Tibial artery (tissue), 4 donors: ENCODE measurements at places on chromosomes 13 and 19.
A peak's percentile ranks its signal among the peaks of the same experiment; 100 is the strongest.

DNA sequence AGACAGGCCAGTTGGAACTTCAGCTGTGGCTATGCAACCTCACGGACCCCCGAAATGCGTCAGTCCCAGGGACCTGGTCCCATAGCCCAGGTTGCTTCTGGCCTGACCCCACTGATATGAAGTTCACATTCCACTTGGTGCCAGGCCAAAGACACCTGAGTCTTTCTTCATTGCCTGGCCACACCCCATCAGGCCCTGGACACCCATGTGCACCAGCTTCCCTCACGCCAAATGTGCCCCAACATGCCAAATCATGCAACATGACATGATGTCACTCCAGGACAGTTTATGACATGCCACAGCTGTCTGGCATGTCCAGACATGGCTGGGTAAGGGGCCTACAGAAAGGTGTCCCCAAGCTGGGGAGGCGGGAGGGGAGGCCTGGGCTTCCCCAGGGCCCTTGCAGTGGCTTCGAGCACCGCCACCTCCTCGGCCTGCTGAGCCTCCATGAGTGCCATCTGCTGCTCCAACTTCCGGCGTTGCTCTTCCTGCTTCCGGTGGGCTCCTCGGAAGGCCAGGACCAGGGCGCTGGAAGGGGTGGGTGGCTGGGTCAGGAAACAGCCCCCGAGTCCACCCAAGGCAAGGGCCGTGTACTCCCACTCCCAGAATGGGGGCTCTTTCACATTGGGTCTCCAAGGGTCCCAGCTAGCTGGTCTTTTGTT, 4.3 kb upstream of the NR2F6 start:
- no peak for DNase-seq

- no peak for DNase-seq
Observed at GRCh38 chr13:40777166-40777808, 6.3 kb upstream of the MRPS31 start.

GRCh38 chr13:84867246-84867645, 932.0 kb downstream of the SLITRK6 start:
- no peak for DNase-seq

GRCh38 chr13:91745967-91746366, 347.5 kb downstream of the GPC5 start:
- no peak for DNase-seq

DNA sequence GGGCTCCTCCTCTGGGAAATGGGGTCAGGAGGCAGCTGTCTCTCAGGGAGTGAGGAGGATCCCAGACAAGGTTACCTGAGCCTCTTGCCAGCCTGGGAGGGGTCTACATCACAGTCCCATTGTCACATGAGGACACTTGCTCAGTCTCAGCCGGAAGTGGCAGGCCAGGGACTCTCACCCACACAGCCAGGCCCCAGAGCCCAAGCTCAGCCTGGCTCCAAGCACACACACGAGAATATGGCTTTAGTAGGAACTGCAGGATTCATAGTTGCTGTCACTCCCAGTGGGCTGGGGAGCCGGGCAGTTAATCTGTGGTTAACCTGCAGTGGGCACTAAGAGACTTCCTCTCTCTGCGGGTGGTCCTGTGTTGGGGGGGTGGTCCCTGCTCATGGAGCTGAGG, 15.8 kb upstream of the RELB start:
- no peak for DNase-seq

DNA sequence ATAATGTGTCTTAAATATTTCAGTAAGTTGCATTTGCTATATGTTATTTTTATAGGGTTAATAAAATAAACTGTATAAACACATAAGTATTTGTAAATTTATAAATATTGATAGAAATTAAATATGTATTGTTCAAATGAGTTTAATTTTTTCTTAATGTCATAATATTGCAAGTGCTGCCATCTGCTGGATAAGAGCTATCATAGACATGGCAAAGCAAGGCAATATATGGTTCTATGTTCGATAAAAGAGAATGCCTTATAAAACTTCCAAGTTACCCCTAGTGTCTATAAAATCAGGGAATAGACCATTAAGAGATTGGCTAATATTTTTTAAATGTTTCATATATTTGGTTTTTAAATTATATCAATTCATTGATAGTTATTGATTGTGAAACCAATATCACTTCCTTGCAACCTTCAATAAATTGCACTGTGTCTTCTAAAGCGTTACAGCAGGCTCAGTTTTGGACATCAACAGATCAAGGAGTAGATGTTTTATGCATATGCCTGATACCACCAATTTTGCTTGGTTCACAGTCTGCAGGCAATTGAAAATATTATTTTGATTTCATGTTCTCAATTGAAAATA, 29.0 kb upstream of the SLITRK6 start:
- no peak for DNase-seq

GRCh38 chr19:44816301-44816700, 7.4 kb downstream of the BCAM start:
- no peak for DNase-seq

- DNase-seq: no peak
Observed at GRCh38 chr13:50214514-50214913, 199.3 kb downstream of the KCNRG start.

GRCh38 chr13:90545070-90545840, 802.2 kb upstream of the MIR17HG start:
- no peak for DNase-seq

DNA sequence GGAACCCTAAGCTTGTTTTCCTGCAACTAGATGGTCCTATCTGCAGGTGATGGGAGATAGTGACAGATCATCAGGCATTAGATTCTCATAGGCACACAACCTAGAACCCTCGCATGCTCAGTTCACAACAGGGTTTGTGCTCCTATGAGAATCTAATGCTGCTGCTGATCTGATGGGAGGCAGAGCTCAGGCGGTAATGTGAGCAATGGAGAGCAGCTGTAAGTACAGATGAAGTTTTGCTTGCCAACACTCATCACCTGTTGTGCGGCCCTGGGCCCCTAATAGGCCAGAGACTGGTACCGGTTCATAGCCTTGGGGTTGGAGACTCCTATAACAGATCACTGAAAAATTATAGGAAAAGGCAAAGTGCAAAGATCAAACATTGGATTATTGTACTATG, 267.2 kb downstream of the PCDH9 start:
- no peak for DNase-seq

DNA sequence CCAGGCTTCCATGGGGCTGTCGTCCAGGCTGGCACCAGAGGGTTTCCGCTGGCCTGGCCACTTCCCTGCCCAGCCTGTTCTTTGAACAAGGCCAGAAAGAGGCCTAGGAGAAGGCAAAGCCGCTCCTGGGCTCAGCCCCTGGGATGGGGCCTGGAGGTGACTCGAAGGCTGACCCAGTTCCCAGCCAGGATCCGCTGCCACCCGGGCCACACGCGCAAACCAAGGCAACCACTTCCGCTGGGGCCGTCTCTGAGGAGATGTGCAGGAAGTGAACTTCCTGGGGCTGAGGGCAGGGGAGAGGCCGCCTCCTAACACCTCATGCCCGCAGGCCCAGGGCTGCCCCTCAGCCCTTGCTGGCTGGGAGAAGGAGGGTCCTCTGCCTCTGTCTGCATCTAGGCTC, 15.2 kb downstream of the PLEKHF1 start:
- no peak for DNase-seq

- no peak for DNase-seq
Observed at GRCh38 chr13:114230117-114230516, 4.6 kb upstream of the CDC16 start.

DNA sequence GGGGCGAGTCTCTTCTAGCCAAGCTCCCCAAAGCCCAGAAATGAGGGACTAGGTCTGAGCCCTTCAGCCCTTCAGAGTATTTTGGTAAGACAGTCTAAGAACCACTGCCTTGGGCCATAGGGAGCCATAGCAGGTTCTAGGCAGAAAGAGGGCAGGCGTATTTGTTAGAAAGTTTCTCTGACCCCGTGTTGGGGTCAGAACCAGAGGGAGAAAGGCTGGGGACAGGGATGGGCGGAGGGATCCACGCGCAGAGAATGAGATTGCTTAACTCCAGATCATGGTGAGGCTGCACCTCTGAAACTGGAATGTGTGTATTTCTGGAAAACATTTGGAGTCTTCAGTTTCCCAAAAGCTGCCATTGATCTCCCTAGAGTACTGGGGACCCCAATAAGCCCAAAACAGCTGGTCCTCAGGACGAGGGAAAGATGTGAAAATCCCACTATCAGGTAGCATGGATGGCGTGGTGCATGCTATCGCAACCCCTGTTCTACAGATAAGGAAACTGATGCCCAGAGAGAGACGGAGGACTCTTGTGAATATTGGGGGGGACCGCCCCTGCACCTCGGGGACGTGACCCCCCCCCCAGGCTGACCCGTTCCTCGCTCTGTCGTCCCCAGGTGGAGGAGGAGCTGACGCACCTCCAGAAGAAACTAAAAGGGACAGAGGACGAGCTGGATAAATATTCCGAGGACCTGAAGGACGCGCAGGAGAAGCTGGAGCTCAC, 703 bp upstream of the TPM4 start:
- DNase-seq: no peak

DNA sequence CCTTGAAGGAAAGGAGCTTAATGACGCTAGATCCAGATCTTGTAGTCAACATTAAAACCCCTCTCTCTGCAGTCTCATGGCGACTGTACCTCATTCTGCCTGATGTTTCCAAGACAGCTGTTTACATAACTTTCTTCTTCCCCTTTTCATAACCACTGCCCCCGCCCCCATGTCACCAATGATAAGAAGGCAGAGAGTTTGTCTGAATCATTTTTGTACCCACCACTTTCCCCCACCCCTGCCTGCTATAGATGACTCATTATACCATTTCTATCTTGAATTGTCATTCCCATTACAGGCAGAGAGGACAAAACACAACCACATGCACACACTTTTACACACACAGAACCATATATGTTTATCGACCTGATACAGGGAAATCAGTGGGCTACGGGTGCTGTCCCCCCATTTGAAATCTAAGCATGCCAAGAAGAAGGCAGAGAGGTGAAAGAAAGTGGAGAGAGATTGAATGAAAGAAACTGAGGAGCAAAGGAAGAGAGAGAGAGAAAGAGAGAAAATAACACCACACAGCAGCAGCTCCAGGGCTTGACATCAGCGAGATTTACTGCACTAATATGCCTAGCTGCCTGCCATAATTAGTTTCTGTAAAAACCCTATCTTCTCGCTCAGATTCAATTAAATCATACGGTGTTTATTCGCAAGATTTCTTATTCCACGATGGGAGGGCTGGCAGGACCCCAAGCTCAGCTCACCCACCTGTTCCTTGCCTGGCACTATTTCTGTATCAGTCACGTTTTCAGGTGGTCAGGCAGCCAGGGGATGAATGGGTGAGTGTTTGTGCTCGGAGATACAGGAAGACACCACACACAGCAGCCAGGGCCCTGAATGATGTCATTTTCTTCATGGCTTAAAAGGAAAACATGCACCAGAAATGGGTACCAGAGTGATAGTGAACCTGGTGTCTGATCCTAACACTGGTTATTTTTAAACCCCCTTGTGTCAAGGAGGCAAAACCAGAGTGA, 114.3 kb upstream of the SERP2 start:
- DNase-seq: no peak

DNA sequence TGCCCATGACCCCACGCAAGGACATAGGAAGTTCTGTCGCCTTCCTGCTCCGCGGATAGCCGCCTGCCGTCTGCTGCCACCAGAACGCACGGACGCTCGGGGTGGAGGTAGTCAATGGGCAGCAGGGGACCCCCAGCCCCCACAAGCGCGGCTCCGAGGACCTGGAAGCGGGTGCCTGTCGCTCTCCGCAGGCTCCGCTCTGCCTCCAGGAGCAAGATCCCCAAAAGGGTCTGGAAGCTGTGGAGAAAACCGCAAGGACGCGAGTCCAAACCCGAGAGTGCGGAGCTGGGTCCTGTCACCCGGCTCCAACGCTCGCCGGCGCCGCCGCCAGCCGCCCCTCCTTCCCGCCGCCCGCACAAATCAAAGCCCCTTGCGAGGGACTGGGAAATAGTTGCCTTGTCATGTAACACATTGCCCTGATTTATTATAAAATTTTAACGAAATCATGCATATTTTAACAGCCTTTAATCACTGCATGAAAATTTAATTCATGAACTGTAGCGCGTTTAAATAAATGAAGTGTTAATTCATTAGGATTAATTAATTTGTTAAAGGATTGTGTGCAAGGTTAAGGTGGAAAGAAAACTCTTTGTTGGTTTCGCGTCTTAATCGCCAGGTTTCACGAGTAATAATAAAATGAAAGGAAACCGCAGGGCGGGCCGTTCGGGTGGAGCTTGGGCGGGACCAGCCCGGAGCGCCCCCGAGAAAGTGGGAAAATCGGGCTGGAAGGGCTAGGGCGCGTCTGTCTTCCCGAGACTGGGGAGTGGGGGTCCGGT, 5.5 kb upstream of the POU4F1 start:
- DNase-seq: no peak

- DNase-seq: peak; percentile 66
Observed at GRCh38 chr13:96781141-96781540, 213.1 kb downstream of the OXGR1 start.

DNA sequence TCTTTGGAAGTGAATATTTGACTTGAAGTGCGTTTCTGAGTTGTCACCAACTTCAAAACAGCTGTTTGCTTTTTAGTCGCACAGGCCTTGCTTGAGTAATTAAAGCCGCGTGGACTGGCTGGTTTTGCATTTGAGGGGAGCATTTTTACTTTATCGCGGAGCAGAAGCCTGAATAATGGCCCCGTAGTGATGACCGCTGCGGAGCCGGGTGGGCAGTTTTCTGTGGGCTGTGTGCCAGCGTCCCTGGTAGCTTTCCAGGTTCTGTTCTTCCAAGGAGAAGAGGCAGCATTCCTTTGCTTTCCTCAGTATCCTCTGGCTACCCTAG, 1.1 kb downstream of the NAA16 start:
- no peak for DNase-seq

DNA sequence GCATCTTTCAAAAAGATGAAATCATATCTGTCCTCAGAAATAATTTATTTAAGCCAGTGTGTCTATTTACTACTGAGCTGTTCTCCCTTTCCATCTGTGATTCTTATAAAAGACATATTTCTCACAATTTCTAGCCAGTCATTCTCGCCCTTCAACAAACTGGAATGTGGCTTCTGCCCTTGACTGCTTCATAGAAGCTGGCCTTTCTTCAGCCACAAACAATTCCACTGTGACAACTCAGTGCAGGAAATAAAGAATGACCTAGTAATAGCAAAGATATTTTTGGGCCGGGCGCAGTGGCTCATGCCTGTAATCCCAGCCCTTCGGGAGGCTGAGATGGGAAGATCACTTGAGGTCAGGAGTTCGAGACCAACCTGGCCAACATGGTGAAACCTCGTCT, 655.5 kb downstream of the PCDH9 start:
- no peak for DNase-seq

DNA sequence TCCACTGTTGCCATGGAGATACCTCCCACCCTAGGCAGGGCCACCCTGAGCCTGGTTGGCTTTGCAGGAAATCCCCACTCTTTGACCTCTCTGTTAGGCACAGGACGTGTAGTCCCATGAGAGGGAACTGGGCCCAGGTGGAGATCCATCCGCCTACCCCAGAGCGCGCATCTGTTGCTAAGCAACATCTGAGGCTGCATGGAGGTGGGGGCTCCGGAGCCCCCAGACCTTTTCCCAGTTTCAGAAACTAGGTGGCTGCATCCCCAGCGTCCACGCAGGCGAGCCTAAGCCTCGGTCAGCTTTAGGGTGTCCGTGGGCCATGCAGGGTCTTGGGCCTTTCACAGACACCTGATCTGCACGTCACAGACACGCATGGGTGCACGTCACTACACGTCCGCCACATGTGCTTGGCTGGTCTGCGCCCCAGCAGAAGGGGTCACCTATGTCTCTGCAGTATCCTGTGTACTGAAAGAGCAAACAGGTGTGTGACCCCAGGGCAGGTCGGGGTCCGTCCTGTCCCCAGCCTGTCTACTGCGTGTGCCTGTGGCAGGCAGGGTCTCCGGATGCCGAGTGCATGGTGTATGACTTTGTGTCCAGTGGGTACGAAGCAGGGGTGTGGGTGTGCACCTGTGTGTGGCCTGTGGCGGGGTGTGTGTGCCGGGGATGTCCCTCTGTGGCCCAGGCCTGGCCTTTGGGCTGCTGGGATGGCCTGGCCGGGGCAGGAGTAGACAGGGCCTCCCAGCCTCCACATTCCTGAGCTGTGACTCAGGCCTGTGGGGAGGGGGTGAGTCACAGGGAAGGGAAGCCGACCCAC, 4.1 kb upstream of the CIRBP start:
- peak; percentile 89 for DNase-seq
